ENCODE measurements at places on chromosomes 1 and 21. TPM values are rescaled to one million over a fixed set of nuclear protein-coding genes. Genes with fewer than 3 reads are reported as not detected.

GRCh38 chr1:103859721-103860120, 110.0 kb downstream of the AMY1C start:
- no peak for DNase-seq

IGSF5 gene
- total RNA-seq = 0.56 TPM

- peak; percentile 85 for DNase-seq
These were observed 54.5 kb downstream of the PCNX2 start for GRCh38 chr1:233240829-233241682.

- no peak for DNase-seq
These were observed 675.2 kb upstream of the NR5A2 start for GRCh38 chr1:199352351-199352750.

DNA sequence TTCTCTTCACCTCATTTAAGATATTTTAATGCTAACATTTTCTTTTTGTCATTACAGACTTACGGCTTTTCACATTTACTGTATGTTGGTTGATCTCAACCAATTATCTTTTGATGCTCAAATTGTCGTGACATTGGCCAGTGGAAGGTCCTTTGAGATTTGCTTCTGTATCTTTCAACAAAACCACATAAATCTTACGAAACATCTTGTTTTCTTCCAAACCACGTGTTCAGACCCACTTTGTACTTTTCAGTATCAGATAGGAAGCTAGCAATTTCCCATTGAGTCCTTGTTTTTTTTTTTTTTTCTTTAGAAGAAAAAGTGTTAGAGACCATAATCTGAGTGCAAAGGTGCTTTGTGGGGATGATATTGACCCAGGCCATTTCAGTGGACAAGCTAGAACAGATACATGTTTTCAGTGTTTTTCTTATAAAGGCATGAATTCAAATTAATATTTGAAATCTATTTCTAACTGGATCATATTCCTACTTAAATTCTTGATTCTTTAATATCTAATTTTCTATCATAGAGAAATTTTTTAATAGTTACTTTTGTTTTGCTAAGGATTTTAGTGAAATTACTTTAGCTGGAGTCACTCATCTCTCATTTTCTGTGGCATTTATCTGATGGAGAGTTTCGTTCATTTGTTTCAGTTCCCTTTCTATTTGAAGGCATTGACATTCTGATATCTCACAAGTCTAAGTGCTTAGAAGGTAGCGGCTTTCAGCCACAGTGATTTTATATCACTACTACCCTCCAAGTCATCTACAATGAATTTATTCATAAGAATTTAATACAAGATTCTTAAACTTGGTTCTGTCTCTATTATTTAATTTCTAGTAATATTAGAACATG, 26.7 kb downstream of the ATG4C start:
- DNase-seq = no peak

GRCh38 chr1:11285883-11286734, 13.1 kb downstream of the UBIAD1 start:
- DNase-seq = no peak

DNA sequence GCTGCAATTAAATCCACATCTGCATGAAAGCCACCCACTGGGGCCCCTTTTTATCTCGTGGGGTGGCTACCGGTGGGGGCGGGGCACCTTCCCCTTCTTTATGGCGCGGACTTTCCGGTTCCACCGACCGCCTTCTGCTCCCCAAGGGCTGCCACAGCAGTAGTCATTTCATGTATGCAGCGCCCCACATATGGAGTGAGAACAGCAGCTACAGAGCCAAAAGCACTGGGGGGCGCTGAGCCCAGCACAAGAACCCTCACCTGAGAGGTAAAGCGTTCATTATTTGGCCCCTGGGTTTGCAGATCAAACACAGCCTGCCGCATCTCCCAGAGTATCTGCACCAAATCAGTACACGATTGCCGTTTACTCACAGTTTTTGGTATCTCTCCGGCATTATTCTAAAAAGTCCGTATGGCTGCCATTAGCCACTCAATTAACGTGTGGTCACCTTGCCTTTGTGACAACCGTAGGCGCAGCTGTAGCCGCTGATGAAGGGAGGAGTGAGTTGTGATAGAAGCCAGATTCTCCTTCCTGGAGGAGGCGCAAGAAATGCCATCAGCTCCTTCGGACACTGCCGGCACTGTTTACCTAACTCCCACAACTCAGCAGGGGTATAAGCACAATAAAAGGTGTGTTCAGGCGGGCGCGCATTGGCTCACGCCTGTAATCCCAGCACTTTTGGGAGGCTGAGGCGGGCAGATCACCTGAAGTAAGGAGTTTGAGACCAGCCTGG, 30.4 kb upstream of the CR2 start:
- peak; percentile 10 for DNase-seq

GJA8 gene
- total RNA-seq = not detected

DNA sequence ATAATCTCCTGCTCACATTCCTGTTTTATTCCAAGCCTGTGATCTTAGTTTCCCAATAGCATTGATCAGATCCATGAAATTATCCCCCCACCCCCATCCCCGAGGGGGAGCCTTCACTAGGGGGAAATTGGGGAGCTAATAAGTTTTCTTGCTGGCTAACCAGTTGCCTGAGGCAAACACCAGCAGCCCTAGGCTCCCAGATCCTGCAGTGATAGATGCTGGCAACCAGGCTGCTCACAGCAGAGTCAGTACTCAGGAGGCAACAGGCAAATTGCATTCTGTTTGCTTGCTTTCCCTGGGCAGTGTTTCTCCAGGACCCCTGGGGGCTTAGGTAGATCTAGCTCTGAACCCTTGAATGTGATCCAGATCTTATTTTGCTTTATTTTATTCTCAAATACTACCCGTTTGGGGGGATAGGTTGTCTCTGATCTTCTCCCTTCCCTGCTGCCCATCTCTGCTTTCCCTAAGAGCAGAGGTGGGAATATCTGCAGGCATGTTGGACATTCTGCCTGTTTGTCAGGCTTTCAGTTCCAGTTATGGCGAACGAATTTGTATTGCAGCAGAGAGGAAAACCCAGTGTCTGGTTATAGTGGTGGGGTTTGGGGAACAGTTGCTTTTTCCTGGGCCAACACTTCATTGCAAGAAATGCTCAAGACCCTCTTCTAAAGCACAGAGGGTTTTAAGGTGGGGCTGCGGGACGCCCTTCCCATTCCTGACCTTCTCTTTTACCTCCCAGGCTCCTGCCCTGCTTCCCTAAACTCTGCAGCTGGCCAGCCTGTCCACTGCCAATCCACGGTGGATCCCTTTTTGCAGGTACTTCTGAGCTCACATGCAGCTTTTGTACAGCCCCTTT, 289.8 kb upstream of the PLXNA2 start:
- DNase-seq = no peak

- DNase-seq = no peak
These were observed 6.6 kb upstream of the GSTM5 start for GRCh38 chr1:109705411-109705810.

GRCh38 chr1:89022167-89022959, at the start of gene GBP3:
Gene GBP3 (minus strand): TSS chr1:89022866. CDS start chr1:89020721, 2,145 bp downstream.
- peak; percentile 44 for DNase-seq

ALG14 gene
- total RNA-seq = 4.7 TPM

TRIM67 gene
- total RNA-seq = 0.13 TPM

DNA sequence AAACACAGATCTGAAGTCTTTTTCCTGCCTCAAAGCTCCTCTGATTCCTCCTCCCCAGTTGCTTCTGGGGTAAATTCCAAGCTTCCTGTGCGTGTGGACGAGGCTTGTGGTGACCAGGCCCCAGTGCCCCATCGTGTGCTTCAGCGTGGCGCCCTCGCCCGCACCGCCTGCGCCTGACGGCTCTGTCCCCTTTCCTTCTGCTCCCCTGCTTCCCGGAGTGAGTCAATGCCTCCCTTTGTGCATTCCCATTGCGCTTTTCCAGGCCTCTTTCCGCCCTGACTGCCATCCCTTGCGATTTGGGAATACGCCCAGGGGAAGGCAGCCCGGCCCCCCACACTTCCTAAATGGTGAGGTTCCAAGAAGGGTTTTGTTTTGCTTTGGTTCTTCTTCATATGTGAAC, 36.3 kb downstream of the FAAP20 start:
- DNase-seq = no peak

- DNase-seq = no peak
These were observed 12.6 kb downstream of the KRTAP10-1 start for GRCh38 chr21:44527156-44527982.

- peak; percentile 20 for DNase-seq
These were observed 85.9 kb downstream of the TM2D1 start for GRCh38 chr1:61638911-61639605.

DCDC2B gene
- total RNA-seq = not detected

DNA sequence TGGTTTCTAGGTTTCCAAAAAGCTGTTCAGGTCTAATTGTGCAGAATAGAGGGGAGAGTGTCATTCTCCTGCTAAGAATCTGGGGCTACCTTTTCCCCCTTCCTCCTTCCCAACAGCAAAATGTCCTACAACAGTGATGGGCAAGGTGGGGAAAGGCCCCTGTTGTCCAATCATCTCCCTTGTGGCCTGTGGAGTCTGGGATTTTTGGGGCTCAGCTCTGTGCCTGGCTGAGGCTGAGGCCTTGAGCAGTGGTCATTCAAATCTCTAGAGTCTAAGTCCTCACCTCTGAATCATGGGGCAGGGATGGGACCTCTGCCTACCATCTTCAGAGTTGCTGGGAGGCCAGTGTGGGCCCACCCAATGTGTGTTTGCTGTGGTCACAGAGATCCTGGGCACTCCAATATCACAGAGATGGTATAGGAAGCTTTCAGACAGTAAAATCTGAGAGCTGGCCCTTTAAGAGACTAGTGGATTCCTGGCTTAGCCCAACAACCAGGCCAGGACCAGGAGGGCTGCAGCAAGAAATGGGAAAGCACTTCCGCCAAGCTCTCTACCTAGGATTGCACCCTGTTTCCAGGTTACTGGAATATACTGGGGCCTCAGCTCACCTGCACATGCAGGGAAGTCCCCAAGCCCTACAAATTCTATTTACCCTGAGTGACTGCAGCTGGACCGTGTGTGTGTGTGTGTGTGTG, 28.5 kb upstream of the TENT5C start:
- DNase-seq = no peak

SH2D2A gene
- 0.60 TPM for total RNA-seq
